ENCODE measurements at places on chromosomes 7 and 10. TPM values are rescaled to one million over a fixed set of nuclear protein-coding genes. Genes with fewer than 3 reads are reported as not detected.
A peak's percentile ranks its signal among the peaks of the same experiment; 100 is the strongest.

Gene PAX4
- not detected for total RNA-seq

Gene MUC3A
- not detected for total RNA-seq

Gene LRGUK
- 0.18 TPM for total RNA-seq

Gene ACSM6
- not detected for total RNA-seq

Gene RADIL
- 0.20 TPM for total RNA-seq

Gene EN2
- not detected for total RNA-seq

Gene ITGA8
- not detected for total RNA-seq

Gene IFRD1
- total RNA-seq: 56.6 TPM

Gene COL13A1
- total RNA-seq: not detected

- no peaks in the 10 kb centered on the region for H3K27me3 ChIP-seq
- no peak overlapping the region for H3K27ac ChIP-seq
- DNase-seq: no peak
These were observed 124.2 kb downstream of the ABCA13 start for GRCh38 chr7:48295296-48295971.

DNA sequence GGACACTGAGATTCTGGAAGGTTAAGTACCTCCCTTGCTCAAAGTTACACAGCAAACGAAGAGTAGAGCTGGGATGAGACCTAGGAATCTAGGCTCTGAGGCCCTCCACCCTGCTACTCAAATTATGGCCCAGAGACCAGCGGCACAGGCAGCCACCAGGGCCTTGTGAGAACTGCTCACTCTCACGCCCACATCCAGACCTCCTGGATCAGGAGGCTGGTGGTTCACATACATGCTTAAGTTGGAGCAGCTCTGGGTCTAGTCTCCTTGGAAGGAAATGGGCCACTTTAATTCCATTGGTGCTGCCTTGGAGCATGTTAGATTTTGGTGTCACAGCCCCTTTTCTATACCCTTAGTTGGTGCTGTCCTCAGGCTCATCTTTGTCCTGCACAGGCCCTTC is 41.9 kb downstream of the ADRA2A start:
- no peak overlapping the region for H3K27ac ChIP-seq
- no peak overlapping the region for H3K4me3 ChIP-seq
- no peaks in the 10 kb centered on the region for H3K27me3 ChIP-seq
- H3K4me1 ChIP-seq: no peaks in the 10 kb centered on the region
- no peak for DNase-seq

DNA sequence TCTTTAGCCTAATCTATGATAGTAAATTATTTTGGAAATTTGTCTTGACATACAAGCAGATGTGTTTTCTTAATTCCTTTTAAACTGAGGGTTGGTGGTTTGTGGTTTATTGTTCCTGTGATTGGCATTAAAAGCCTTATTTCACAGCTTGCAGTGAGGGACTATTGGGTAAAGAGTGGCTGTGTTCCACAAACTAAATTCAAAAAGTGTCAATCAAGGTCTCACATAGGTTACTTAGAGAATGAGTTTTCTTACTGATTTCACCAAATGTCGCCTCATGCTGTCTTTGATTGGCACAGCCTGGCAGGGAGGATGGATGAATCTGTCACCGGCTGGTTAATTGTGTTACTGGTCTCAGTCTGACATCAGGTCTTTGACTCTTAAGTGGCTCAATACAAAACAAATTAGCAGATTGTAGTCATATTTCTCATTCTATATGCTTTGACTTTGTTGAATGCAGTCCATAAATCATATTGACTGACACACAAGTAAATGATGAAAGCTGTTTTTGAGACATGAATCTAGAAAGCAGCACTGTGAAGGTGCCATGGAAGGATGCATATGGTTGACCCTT is 66.8 kb upstream of the CYP26C1 start:
- no peak overlapping the region for H3K27ac ChIP-seq
- no peaks in the 10 kb centered on the region for H3K36me3 ChIP-seq
- no peaks in the 10 kb centered on the region for H3K27me3 ChIP-seq
- H3K4me1 ChIP-seq: no peaks in the 10 kb centered on the region
- no peak for DNase-seq

DNA sequence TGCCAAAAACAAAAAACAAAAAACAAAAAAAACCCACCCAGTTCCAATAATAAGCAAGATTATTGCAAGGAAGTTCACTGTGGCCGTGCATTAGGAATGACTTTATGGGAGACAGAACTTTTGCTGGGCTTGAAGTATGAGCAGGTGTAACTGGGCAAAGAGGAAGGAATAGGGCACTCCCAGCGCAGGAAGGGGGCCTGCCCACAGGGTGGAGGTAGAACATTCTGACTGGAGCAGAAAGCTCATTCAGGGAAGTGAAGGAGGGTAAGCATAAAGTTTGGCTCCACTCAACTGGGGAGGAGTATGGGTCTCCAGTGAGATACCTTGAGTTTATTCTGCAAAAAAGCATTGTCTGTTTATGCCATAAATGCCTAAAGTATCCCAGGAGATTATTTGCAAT is 42.1 kb upstream of the WIPF3 start:
- H3K27ac ChIP-seq: no peak overlapping the region
- no peak overlapping the region for H3K4me3 ChIP-seq
- H3K36me3 ChIP-seq: no peaks in the 10 kb centered on the region
- no peak for DNase-seq

- H3K4me3 ChIP-seq: peak overlapping the region; percentile 2
- DNase-seq: no peak
- no peak overlapping the region for H3K27ac ChIP-seq
These were observed 209.1 kb downstream of the PRPF18 start for GRCh38 chr10:13795653-13796555.

GRCh38 chr7:37820708-37821468 is 27.5 kb upstream of the NME8 start:
- H3K4me1 ChIP-seq: no peaks in the 10 kb centered on the region
- no peak for DNase-seq
- no peaks in the 10 kb centered on the region for H3K27me3 ChIP-seq
- H3K4me3 ChIP-seq: no peak overlapping the region
- H3K36me3 ChIP-seq: no peaks in the 10 kb centered on the region
- no peak overlapping the region for H3K27ac ChIP-seq

DNA sequence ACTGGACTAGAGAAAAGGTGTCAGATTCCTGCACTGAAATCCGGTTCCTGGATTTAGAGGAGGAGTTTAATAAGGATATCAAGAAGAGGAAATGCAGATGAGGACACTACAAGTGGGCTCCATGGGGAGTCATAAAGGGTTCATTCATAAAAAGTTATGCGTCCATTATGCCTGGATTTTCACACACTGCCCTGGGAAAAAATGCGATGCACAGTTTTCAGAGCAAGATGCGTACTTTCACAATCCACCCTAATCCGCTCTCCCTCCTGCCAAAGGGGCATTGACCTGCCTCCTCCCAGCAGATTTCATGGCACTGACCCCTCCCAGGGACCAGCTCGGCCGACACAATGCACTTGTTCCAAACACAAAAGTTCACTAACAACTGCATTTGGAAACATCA is 42.2 kb upstream of the OPALIN start:
- H3K36me3 ChIP-seq: no peaks in the 10 kb centered on the region
- no peak overlapping the region for H3K4me3 ChIP-seq
- H3K27ac ChIP-seq: no peak overlapping the region
- DNase-seq: no peak

- no peaks in the 10 kb centered on the region for H3K27me3 ChIP-seq
- no peak for DNase-seq
- H3K4me1 ChIP-seq: no peaks in the 10 kb centered on the region
- H3K36me3 ChIP-seq: no peaks in the 10 kb centered on the region
- H3K4me3 ChIP-seq: no peak overlapping the region
These were observed 51.3 kb upstream of the GSAP start for GRCh38 chr7:77467408-77467807.

DNA sequence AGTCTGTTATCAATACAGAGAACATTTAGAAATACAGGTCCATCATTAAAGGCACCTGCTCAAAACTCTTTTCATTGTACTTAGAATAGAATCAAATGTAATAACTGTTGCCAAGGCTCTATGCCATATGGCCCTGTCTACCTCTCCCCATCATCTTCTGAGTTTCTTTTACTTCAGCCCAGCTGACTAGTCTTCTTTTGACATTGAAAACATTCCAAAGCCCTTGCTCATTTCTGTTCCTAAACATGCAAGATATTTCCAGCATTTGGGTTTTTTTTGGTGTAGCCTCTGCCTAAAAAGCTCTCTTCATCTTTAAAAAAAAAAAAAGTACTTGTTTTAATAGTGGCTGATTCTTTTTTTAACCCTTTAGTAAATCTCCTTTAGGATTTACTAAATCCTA is 165.5 kb upstream of the SMIM30 start:
- no peak overlapping the region for H3K27ac ChIP-seq
- H3K4me3 ChIP-seq: no peak overlapping the region
- H3K36me3 ChIP-seq: no peaks in the 10 kb centered on the region

GRCh38 chr7:102024769-102025391 is 207.5 kb downstream of the CUX1 start:
- H3K4me3 ChIP-seq: no peak overlapping the region
- no peak overlapping the region for H3K27ac ChIP-seq
- no peak for DNase-seq
- no peaks in the 10 kb centered on the region for H3K4me1 ChIP-seq
- no peaks in the 10 kb centered on the region for H3K36me3 ChIP-seq
- no peaks in the 10 kb centered on the region for H3K27me3 ChIP-seq

DNA sequence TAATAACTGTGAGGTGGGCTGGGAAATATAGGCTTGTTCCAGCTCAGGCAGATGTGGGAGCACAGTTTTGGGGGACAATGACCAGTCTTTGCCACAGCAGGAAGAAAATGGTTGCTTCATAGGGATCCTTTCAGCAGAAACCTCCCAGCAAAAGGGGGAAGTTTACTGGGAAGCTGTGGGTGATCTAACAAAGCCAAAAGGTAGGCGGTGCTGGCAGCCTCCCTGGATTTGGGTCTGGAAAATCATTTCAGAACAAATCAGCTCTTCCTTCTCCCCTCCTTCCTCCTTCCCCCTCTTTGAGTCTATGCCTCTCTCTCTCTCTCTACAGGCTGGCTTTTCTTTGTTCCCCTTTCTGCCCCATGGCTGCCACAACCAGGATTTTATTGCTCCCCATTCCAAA is 16.2 kb downstream of the RPS24 start:
- H3K4me1 ChIP-seq: peaks cover 4% of the 10 kb centered on the region
- H3K36me3 ChIP-seq: no peaks in the 10 kb centered on the region
- H3K4me3 ChIP-seq: no peak overlapping the region
- no peak for DNase-seq

- H3K4me1 ChIP-seq: no peaks in the 10 kb centered on the region
- no peaks in the 10 kb centered on the region for H3K27me3 ChIP-seq
- H3K4me3 ChIP-seq: no peak overlapping the region
- no peak for DNase-seq
- H3K36me3 ChIP-seq: no peaks in the 10 kb centered on the region
- H3K27ac ChIP-seq: no peak overlapping the region
These were observed 178.2 kb downstream of the CCDC3 start for GRCh38 chr10:12823328-12823727.

GRCh38 chr7:38671911-38672905 is 41.0 kb upstream of the AMPH start:
- no peak overlapping the region for H3K27ac ChIP-seq
- no peaks in the 10 kb centered on the region for H3K27me3 ChIP-seq
- H3K4me1 ChIP-seq: no peaks in the 10 kb centered on the region
